ENCODE measurements at places on chromosomes 3 and 15.
A peak's percentile ranks its signal among the peaks of the same experiment; 100 is the strongest.

GRCh38 chr15:36831904-36832287 lies 252.5 kb downstream of the CDIN1 start:
- DNase-seq: no peak

DNA sequence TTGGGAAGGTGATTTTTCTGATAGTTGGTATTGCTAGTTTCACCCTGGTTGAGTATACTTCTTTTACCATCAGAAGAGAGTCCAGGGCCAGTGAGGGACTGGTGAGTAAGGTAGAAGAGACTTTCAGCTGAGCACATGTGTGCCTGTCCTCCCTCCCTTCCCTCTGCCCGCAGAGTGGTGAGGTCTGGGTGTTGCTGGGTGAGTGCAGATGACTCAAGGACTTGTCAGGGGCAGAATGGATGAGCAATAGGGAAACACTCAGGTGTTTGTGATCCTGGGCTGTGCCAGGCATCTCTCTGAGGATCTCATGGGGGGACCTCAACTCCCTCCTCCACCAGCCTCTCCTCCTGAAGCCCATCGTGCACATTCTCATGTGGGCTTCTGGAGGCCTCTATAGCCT lies 76.0 kb upstream of the GSK3B start:
- DNase-seq: no peak

- no peak for DNase-seq
Measured at GRCh38 chr3:195071011-195071728, 199.8 kb downstream of the XXYLT1 start.

- DNase-seq: peak; percentile 85
Measured at GRCh38 chr15:77634266-77634962, 1.7 kb upstream of the LINGO1 start.

- DNase-seq: no peak
Measured at GRCh38 chr3:115681736-115682135, 58.4 kb downstream of the GAP43 start.

- no peak for DNase-seq
Measured at GRCh38 chr3:155428563-155428962, 135.1 kb upstream of the STRIT1 start.

DNA sequence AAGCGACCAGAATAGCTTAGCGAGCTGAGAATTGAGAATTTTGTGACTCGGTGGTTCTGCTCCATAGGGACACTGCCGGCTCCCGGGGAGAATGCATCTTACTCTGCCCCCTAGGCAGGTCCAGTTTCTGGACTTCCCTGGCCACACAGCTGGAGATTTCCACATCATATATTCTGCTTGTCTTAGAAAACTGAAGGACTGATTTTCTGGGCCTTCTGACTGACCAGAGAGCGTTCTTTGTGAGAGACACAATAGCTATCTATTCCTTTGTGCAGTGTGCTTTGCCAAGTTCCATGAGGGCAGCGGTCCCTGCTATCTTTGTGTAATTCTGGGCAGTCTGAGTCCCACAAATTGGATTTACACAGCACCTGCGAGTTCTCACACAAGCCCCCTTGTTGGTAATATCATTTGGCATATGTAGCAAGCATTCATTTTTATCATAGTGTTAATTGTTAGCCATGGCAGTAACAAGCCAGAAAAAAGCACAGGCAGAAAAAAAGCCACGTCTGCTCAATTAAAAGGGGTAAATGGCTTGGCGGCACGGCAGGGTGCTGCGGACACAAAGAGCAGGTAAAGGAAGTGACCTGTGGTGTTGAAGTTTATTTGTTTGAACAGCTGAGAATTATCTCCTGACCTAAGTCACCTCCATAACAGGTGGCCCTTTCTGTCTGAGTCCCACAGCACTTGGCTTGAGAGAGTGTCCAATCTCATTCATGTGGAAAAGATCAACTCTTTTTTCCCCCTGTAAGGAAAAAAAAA lies 688.7 kb downstream of the TUSC7 start:
- DNase-seq: no peak

GRCh38 chr3:140113996-140114788 lies 179.2 kb downstream of the CLSTN2 start:
- no peak for DNase-seq

GRCh38 chr3:78741066-78741645 lies 1026.6 kb downstream of the ROBO1 start:
- no peak for DNase-seq

DNA sequence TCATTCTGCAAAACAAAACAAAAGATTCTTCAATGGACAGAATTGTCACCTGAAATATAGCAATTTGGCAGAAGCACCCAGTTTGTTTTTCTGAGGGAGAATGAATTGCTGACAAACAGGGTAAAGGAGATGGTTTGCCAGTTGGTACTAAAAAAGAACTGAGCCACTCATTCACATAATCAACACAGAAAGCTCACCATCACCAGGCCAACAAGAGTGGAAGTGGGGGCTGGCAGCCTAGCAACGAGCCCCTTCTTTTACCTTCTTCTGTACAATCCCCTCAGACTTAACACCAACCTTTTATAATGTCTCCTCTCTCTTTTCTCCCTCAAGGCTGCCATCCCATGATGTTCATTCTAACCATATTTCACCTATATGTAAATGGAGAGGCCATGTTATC lies 5.9 kb downstream of the TOP2B start:
- no peak for DNase-seq

DNA sequence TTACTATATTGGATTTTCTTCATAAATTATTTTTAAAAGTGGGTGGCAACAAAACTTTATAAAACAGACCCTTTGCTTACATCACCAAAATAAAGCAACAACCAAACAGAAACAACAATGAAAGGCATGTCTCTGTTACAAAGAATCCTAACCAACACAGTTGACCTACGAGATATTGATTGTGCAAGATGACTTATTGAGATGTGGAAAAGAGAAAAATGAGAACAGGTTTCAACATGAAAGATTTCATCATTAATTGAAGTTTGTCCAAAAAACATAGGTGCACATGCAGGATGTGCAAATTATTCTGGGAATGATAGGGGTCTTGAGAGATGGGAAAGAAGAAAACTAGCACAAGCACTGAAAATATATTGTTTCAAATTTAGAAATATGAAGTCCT lies 9.0 kb downstream of the GMNC start:
- DNase-seq: no peak

DNA sequence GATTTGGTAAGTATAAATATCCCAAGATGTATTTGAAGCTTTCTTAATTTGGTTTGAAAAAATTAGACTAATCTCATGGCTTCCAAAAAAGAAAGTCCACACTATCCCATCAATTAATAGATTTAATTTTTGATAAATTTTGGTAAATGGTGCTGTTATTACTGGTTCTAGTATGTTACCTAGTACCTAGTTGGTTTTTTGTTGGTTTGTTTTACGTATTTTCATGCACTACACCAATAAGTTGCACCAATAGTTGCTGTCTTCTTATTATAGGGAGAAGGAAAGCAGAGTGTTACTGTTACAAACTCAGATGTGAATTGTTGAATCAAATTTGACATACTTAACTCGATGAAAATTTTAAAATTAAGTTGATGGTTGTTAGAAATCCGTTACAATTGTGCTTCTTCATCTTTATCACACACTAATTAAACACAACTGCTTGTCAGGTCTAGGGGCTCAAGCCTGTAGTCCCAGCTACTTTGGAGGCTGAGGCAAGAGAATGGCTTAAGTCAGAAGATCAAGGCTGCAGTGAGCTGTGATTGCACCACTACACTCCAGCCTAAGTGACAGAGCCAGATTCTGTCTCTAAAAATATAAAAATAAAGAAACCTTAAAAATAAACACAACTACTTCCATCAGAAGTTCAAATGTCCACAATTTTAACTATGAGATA lies 23.1 kb upstream of the MBNL1 start:
- no peak for DNase-seq

DNA sequence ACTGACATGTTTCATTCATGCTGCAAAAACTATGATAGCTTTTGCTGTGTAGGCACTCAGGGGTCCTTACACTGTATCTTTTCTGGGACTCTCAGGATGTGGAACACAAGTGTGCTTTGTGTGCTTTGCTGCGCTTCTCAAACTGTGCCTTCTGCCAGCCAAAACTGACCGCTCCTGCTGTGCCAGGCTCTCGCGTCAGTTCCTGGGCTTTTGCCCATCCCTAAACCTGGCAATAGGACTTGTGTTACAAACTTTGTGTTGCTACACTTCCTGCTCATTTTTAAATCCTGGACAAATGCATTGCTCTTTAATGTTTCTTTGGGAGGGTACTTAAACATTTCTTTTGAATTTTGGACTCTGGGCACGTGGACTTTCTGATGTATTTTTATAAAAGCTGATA lies 60.3 kb downstream of the DIPK2A start:
- DNase-seq: no peak

DNA sequence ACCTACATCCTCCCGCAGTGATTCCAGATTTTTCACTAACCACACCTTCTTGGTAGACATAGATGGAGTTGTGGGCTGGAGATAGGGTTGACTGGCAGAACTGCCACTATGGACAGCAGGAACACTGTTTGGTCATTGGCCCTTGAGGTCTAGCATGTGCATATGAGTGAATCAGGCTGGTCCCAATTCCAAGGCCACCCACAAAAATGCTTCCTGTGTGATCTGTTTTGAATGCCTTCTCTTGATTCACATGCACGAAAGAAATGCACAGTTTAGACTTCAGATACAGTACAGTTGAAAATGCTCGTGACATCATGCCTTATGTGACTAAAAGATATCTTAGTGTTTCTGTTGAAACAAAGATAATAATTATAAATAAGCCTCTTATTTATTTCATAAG lies 285.8 kb upstream of the SEMA6D start:
- DNase-seq: no peak

DNA sequence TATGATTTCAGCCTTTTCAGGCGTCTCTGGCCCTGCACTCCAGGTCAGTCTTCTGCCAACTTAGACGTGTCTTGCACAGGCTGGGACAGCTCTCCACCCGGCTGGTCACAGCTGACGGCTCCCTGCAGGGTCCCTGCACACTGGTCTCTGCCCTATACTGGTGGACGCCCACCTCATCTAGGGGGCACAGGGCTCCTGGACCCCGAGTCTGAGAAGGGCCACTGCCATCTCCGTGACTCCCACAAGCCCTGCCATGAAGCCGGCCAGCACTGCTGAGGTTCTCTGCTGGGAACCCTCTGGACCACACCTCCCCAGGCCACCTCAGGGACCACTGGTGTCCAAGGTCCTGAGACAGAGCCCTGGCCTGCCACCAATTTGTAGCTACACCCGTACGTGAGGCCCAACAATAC lies 40.5 kb downstream of the CYFIP1 start:
- no peak for DNase-seq
